ENCODE measurements at places on chromosomes 1 and 21.

- peak; percentile 44 for DNase-seq
These were observed 4.5 kb downstream of the HSPB7 start for GRCh38 chr1:16013220-16013907.

- no peak for DNase-seq
These were observed 35.2 kb downstream of the SYT6 start for GRCh38 chr1:114118351-114118990.

GRCh38 chr1:229882621-229883020, 184.4 kb upstream of the GALNT2 start:
- DNase-seq, result no peak

- no peak for DNase-seq
These were observed 148.5 kb downstream of the GDAP2 start for GRCh38 chr1:117780687-117781475.

GRCh38 chr1:232451506-232451905, 178.4 kb downstream of the SIPA1L2 start:
- DNase-seq, result no peak

DNA sequence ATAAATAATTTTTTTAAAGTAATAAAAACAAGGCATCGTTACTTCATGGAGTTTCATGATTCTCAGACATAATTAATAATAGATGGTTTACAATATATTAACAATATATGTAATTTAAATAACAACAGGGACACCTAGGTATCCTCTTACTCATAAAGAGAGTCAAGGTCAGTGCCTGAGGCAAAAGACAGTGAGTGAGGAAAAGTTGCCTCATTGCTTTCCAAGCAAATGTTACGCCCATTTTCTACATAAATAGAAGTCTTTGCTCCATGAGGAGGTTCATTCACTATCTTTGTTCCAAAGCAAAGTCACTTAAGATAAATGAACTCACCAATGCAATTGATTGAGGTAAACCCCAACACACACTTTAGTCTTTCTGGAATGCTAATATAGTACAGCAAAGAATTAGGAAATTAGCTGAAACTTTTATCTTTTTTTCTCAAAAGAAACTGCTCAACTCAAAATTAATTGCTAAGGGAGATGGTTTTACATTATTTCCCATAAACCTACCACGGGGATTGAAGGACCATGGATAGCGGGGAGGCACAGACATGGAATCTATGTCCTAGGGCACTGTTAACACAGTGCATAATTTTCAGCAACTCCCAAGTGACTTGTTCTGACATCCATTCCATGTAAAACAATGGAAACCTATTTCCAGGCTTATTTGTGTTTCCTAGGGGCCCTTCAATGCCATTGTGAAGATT, 19.6 kb downstream of the BCL9 start:
- DNase-seq, result no peak

GRCh38 chr1:145784409-145784808, 39.5 kb downstream of the RNF115 start:
- no peak for DNase-seq

DNA sequence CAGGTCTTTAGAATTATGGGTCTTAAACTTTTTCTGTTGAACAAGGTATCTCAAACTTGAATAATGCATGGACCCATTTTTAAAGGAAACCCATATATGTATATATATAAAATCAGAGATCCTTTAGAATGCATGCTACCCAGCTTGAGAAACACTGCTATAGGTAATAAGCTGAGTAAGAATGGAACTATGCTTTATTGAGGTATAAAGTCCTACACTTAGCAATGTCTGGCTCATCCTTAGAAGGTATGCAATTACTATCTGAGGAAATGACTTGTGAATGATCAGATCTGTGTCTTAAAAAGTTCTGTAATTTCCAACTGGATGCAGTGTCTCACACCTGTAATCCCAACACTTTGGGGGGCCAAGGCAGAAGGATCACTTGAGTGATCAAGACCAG, 11.2 kb downstream of the TRAF3IP3 start:
- DNase-seq, result no peak

- DNase-seq, result no peak
These were observed at the start of gene PKLR for GRCh38 chr1:155301342-155301841. PKLR (minus strand) TSS chr1:155301438; CDS start chr1:155301395, 43 bp downstream.

DNA sequence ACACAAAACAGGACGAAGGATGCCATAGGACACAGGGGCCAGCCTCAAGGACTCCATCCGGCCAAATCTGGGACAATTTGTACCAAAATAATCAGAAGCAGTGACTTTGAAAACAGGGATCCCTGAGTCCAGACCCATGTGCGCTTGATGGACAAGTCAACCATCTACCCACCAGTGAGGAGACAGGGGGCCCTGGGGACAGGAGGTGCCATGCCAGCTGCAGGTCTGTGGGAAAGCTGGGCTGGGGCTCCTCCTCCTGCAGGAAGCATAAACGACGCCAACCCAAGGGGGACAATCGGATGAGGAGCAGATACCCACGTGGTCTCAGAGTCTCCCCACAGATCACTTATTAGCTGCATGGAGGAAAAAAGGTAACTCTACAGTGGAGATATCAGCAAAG, 50.6 kb downstream of the NPHP4 start:
- no peak for DNase-seq

DNA sequence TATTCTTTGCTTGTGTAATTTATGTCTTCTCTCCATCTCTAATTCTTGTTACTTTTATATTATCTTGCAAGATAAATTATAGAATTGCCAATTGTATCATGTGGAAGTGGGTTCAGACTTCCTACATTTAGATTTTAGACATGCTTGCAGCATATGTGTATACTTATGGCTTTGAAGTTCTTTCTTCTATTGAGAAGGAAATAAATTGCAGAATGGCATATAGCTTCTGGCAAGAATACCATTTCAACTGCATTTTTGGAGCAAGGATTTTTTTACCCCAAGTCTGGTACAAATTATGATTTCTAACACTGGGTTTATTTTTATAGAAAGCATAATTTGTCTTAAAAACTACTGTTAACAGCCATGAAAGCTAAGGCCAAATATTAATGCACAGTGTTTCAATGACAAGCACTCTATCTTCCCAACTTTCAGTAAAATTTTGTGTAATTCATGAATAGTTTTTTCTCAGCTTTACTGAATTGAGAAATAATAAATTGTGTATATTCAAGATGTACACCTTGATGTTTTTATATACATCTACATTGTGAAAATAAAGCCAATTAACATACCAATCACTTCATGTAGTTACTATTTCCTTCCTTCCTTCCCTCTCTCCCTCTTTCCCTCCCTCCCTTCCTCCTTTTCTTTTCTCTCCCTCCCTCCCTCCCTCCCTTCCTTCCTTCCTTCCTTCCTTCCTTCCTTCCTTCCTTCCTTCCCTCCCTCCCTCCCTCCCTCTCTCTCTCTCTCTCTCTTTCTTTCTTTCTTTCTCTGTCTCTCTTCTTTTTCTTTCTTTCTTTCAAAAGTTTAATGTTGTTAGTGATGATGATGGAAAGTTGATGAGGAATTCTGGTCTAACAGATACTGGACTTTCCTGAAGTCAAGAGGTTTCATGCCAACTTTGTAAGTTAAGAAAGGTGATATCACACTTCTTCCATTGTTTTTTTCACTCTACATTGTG, 47.1 kb upstream of the HMCN1 start:
- DNase-seq, result no peak

GRCh38 chr1:228151180-228151925, 1.6 kb downstream of the GJC2 start:
- no peak for DNase-seq

- no peak for DNase-seq
These were observed 138.2 kb downstream of the CAMTA1 start for GRCh38 chr1:6923416-6923815.

- no peak for DNase-seq
These were observed 974.8 kb downstream of the ADGRL2 start for GRCh38 chr1:82775406-82776000.

- no peak for DNase-seq
These were observed 61.0 kb downstream of the HMCN1 start for GRCh38 chr1:185795181-185795580.

DNA sequence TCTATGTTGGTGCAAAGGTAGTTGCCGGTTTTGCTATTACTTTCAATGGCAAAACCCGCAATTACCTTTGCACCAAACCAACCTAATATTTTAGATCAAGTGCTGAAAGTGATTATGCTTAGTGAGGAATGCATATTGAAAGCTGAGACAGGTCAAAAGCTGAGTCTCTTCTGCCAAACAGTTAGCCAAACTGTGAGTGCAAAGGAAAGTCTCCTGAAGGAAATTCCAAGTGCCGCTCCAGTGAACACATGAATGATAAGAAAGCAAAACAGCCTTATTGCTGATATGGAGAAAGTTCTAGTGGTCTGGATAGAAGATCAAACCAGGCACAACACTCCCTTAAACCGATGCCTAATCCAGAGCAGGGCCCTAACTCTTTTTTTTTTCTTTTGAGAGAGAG, 83.1 kb upstream of the ERRFI1 start:
- DNase-seq, result no peak

DNA sequence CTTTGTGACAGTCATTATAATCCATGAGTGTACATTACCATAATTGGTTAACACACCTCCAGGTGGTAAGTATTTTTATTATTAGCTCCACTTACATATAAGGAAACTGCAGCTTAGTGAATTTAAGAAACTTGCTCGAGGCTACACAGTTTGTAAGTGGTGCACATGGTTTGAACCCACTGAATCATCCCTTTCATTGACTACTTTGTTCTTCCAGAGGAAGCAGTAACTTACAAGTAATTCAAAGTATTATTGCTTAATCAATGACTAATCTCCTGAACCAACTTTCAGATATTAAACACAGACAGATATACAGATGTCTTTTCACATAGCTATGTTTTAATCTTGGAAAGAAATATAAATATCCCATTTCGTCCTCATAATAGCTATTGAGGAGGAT, 18.7 kb upstream of the CLDN8 start:
- DNase-seq, result no peak

- no peak for DNase-seq
These were observed 11.3 kb upstream of the SEC16B start for GRCh38 chr1:177981200-177981599.

GRCh38 chr1:30881319-30882181, 27.0 kb downstream of the SDC3 start:
- no peak for DNase-seq

GRCh38 chr1:24708938-24709337, 36.3 kb upstream of the CLIC4 start:
- DNase-seq, result no peak

DNA sequence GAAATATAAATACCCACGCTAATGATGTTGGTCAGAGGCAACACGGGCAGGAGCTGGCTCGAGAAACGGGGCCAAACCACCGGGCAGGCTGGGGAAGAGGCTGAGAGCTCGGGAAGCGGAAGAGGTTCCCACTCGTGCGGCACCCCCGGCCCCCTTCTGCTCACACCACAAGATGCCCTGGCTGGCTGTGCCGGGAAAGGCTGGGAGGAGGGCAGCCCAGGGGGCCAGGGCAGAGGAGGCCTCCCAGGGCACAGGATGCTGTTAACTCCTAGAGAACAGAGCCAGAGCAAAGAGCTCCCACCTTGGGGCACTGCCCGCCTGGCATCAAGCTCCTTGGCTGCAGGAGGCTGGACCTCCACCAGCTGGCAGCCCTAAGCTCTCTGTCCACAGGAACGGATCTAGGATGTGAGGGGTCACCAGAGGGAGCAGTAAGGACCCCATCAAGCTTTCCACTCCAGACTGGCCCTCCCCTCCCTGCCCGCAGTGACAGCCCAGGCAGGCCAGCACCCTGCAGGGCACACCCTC, 44.8 kb downstream of the CASZ1 start:
- no peak for DNase-seq

- DNase-seq, result no peak
These were observed 13.0 kb upstream of the NEK7 start for GRCh38 chr1:198143797-198144196.

- DNase-seq, result no peak
These were observed 58.7 kb downstream of the KIF14 start for GRCh38 chr1:200561856-200562214.

DNA sequence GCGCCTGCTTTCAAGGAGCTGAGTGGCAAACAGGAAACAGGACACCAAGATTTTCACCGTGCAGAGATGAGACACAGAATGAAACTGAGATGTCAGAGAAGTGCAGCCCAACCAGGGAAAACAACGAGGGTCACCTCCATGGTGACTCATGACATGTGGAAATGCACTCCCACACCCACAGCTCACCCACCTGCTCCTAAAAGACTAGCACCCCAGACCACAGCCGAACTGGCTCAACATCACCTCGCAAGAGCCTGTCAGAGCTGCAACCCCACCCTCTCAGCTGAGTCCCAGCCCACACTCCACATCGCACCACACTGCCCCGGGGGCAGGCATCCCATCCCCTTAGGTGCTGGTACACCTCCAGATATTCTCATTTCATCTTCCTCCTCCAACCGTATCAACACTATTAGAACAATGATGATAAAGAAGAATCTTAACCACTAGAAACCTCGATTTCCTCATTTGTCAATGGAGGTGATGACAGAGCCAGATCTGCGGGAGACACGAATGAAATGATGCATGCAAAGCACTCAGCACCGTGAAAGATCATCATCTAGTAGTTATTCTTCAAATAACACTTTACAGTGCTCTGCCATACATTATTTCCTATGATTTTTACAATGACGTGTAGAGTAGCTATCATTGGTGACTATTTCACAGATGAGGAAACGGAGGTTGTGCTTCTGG, 103.2 kb downstream of the DMRTB1 start:
- peak; percentile 34 for DNase-seq

Measured in breast epithelium (tissue), 4 donors.